Cardiac ventricle fibroblast (primary cell): ENCODE measurements at places on chromosomes 12 and 14. TPM values are rescaled to one million over a fixed set of nuclear protein-coding genes. Genes with fewer than 3 reads are reported as not detected.

Gene AMHR2
- not detected in 2 replicates for total RNA-seq

Gene EXOC3L4
- total RNA-seq: 1.9 TPM in 1 of 2 replicates, not detected in the other

Gene RBP5
- total RNA-seq: not detected in 2 replicates

Gene NDUFA12
- 71.1 and 137 TPM in 2 replicates for total RNA-seq
